ENCODE measurements at places on chromosomes 4 and X. TPM values are rescaled to one million over a fixed set of nuclear protein-coding genes. Genes with fewer than 3 reads are reported as not detected.
A peak's percentile ranks its signal among the peaks of the same experiment; 100 is the strongest.

- no peak overlapping the region for H3K27ac ChIP-seq
- H3K4me1 ChIP-seq = no peaks in the 10 kb centered on the region
- H3K4me3 ChIP-seq = no peak overlapping the region
- no peaks in the 10 kb centered on the region for H3K27me3 ChIP-seq
These were observed 228.1 kb downstream of the ZNF674 start for GRCh38 chrX:46317163-46317562.

- no peaks in the 10 kb centered on the region for H3K36me3 ChIP-seq
- no peaks in the 10 kb centered on the region for H3K4me1 ChIP-seq
- no peak overlapping the region for H3K4me3 ChIP-seq
- DNase-seq = no peak
- no peaks in the 10 kb centered on the region for H3K27me3 ChIP-seq
- H3K27ac ChIP-seq = no peak overlapping the region
These were observed 453.0 kb downstream of the CENPC start for GRCh38 chr4:67092351-67092750.

DNA sequence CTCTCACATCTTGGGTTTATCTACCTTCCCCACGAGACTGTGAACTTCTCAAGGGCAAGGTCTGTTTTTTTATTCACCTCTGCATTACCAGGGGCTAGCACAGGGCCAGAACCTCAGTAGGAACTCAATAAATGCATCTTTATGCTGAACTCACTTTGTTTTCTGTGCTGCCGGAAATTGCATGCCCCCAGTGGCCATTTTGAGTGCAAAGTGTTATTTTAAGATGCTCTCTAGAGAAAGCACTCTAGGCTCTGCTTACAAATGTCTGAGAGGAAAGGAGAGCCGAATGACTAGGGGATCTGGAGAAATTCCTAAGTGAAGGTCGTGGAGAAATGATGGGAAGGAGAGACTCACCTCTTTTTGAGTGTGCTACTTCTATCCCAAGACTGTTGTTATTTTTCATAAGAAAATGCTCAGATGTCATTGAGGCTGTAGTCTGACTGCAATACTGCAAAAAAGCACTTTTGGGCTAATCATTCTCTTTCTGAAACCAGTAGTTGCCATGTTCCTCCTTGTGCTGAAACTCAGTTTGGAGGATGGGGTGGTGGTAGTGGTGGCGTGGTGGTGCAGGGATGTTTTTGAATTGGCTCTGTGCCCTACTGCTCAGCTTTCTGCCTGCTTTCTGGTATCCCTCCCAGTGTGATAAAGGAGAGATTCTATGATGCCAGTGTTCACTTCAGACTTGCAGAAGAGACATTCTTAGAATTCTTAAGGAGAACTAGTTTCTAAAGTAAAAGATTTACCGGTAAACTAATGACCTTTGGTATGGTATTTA lies 41.3 kb downstream of the DOCK11 start:
- no peaks in the 10 kb centered on the region for H3K27me3 ChIP-seq
- H3K4me3 ChIP-seq = no peak overlapping the region
- no peak for DNase-seq

DNA sequence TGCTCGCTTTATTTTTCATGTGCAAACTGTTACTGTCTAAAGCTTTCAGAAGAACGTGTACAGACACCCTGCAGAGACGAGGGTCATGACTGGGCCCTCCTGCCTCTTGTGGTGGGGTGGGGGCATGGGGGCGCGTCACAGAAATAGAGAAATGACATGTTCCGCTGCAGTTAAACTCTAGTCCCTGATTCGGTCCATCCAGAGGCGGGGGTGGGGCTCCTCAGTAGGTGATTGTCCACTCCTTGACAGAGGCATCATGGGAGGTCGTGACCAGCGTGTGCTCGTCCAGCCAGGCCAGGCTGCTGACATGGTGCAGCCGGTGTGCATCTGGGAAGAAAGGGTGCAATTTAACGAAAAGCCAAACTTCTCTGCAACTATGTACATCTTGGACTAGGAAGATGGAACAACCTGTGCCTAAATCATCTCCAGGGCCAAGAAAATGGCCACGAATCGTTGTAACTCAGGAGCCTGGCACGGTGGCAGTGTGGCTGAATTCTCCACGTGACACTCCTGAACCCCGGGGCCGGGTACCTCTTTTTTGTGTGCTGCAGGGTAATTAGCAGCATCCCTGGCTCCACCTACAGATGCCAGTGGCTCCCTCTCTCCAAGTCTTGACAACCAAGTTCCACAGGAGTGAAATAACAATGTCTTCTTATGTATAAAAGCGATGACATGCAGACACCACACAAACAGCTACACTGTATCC lies 41.3 kb downstream of the WDR1 start:
- H3K27ac ChIP-seq = no peak overlapping the region
- DNase-seq = peak; percentile 3
- H3K4me3 ChIP-seq = no peak overlapping the region
- H3K4me1 ChIP-seq = peaks cover 17% of the 10 kb centered on the region
- H3K36me3 ChIP-seq = peaks cover 90% of the 10 kb centered on the region

GRCh38 chr4:52813546-52813945 lies 48.6 kb upstream of the RASL11B start:
- no peaks in the 10 kb centered on the region for H3K4me1 ChIP-seq
- no peak overlapping the region for H3K27ac ChIP-seq
- no peaks in the 10 kb centered on the region for H3K36me3 ChIP-seq
- no peaks in the 10 kb centered on the region for H3K27me3 ChIP-seq
- H3K4me3 ChIP-seq = no peak overlapping the region

- H3K36me3 ChIP-seq = no peaks in the 10 kb centered on the region
- H3K4me1 ChIP-seq = no peaks in the 10 kb centered on the region
- no peak overlapping the region for H3K4me3 ChIP-seq
- H3K27ac ChIP-seq = no peak overlapping the region
- no peak for DNase-seq
These were observed 1080.9 kb downstream of the FAT4 start for GRCh38 chr4:126395664-126396063.

DNA sequence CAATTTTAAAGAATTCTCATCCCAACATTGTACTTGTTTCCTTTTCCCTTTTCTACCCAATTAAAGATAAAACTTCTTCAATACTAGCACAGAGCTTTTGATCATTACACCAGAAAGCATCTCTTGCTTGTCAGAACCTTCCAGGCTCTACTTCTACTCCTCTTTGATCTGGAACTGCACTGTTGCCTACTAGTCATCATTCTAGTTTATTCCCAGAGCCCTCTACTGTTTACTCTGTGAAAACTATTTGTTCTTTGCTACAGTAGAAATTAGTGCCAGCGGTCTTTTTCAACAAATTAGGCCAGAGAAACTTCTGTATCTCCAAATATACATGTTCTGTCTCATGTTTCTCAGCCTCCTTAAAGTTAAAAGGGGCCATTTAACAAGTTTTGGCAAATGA lies 46.8 kb upstream of the TMPRSS11F start:
- no peaks in the 10 kb centered on the region for H3K27me3 ChIP-seq
- no peaks in the 10 kb centered on the region for H3K4me1 ChIP-seq
- no peak overlapping the region for H3K27ac ChIP-seq
- H3K36me3 ChIP-seq = no peaks in the 10 kb centered on the region
- DNase-seq = no peak

- peaks cover 88% of the 10 kb centered on the region for H3K36me3 ChIP-seq
- peaks cover 4% of the 10 kb centered on the region for H3K4me1 ChIP-seq
- H3K27ac ChIP-seq = no peak overlapping the region
These were observed 26.2 kb downstream of the CD99 start for GRCh38 chrX:2717312-2717711.

- H3K36me3 ChIP-seq = no peaks in the 10 kb centered on the region
- no peaks in the 10 kb centered on the region for H3K27me3 ChIP-seq
- peaks cover 13% of the 10 kb centered on the region for H3K4me1 ChIP-seq
- peak overlapping the region; percentile 15 for H3K4me3 ChIP-seq
- peak overlapping the region; percentile 37 for H3K27ac ChIP-seq
These were observed 8.1 kb downstream of the MBNL3 start for GRCh38 chrX:132480581-132481203.

- peaks cover 18% of the 10 kb centered on the region for H3K4me1 ChIP-seq
- no peak for DNase-seq
- H3K4me3 ChIP-seq = no peak overlapping the region
- H3K36me3 ChIP-seq = no peaks in the 10 kb centered on the region
These were observed 10.2 kb upstream of the RHOH start for GRCh38 chr4:40186665-40187014.

- H3K4me3 ChIP-seq = no peak overlapping the region
- no peak for DNase-seq
- H3K4me1 ChIP-seq = no peaks in the 10 kb centered on the region
- no peaks in the 10 kb centered on the region for H3K36me3 ChIP-seq
- H3K27me3 ChIP-seq = no peaks in the 10 kb centered on the region
- H3K27ac ChIP-seq = no peak overlapping the region
These were observed 241.3 kb upstream of the SFRP2 start for GRCh38 chr4:154030152-154030551.

Gene UGT2A1
- total RNA-seq = not detected

Gene UBQLN2
- 51.9 TPM for total RNA-seq

Gene PCDH19
- not detected for total RNA-seq

Gene POU3F4
- total RNA-seq = not detected

Gene CABS1
- not detected for total RNA-seq

Gene TREX2
- total RNA-seq = 5.1 TPM

All from stomach (tissue), 19 donors.